Calu3 (cell line): ENCODE measurements at places on chromosomes 5 and 9.

DNA sequence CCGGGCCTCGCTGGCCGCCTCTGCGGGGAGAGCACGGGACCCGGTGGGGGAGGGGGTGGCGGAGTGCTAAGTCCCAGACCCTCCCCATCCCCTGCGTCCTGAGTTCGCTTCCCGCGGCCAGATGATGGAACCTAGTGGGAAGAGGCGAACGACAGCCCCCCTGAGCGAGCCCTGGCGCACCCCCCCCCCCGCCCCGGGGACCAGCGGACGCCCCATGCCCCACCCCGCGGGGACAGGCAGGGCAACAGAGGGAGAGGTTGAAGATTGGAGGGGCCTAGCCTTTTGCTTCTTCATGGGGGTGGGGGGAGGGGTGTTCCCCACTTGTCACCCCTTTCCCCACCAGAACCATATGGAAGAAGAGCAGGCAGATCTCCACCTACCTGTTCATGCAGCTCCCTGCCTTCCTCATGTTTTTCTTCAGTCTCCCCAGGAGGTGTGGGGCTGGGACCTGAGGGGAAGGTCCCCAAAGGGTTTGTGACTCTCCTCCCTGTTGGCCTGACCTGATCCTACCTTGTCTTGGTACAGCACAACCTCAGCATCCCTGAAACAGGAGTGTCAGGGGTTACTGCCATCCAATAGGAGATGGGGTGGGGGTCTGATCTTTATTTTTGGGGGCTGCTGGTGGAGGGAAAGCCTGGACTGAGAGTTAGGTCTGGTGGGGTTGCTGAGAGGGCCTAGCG lies 485 bp downstream of the FAM53C start:
- H3K36me3 ChIP-seq, result peaks cover 65% of the 10 kb centered on the region
- peaks cover 10% of the 10 kb centered on the region for H3K4me1 ChIP-seq
- H3K27ac ChIP-seq, result peak overlapping the region; percentile 99
- DNase-seq, result no peak
- H3K4me3 ChIP-seq, result peak overlapping the region; percentile 87

- no peaks in the 10 kb centered on the region for H3K36me3 ChIP-seq
- no peak overlapping the region for H3K4me3 ChIP-seq
- H3K27ac ChIP-seq, result no peak overlapping the region
These were observed 421.3 kb downstream of the CDH12 start for GRCh38 chr5:22431840-22432239.

- no peaks in the 10 kb centered on the region for H3K27me3 ChIP-seq
- no peak for DNase-seq
- H3K36me3 ChIP-seq, result no peaks in the 10 kb centered on the region
- no peaks in the 10 kb centered on the region for H3K4me1 ChIP-seq
These were observed 344.7 kb upstream of the DAP start for GRCh38 chr5:11105696-11106095.

DNA sequence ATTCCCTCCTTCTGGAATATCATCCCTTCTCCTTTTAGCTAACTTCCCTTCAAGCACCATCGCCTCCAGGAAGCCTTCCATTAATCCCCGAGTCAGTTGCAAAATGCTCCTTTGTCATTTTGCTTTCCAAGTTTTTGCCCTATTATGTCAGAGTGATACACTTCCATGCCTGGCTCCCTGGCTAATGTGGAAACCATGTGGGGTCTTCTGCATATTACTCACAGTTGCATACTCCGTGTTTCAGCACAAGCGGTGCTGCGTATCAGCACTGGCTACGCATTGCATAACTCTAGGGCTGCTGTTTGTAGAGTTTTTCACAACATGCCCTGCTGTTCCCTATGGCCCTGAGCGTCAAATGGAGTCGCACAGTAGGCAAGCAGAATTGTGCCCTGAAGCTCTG lies 1.9 kb downstream of the TEX53 start:
- no peak for DNase-seq
- no peaks in the 10 kb centered on the region for H3K36me3 ChIP-seq
- peaks cover 11% of the 10 kb centered on the region for H3K27me3 ChIP-seq
- no peak overlapping the region for H3K4me3 ChIP-seq

GRCh38 chr9:79684711-79685575 lies 113.2 kb downstream of the TLE4 start:
- no peaks in the 10 kb centered on the region for H3K36me3 ChIP-seq
- H3K27me3 ChIP-seq, result no peaks in the 10 kb centered on the region
- H3K4me3 ChIP-seq, result no peak overlapping the region
- H3K4me1 ChIP-seq, result no peaks in the 10 kb centered on the region
- DNase-seq, result no peak
- no peak overlapping the region for H3K27ac ChIP-seq
